ENCODE measurements at places on chromosomes 2 and 18.

GRCh38 chr2:190853531-190854383, 26.9 kb upstream of the GLS start:
- no peak for DNase-seq

- DNase-seq, result no peak
Measured at GRCh38 chr18:63331105-63331504, 11.5 kb upstream of the BCL2 start.

- DNase-seq, result no peak
Measured at GRCh38 chr2:202609381-202610145, 25.2 kb upstream of the FAM117B start.

DNA sequence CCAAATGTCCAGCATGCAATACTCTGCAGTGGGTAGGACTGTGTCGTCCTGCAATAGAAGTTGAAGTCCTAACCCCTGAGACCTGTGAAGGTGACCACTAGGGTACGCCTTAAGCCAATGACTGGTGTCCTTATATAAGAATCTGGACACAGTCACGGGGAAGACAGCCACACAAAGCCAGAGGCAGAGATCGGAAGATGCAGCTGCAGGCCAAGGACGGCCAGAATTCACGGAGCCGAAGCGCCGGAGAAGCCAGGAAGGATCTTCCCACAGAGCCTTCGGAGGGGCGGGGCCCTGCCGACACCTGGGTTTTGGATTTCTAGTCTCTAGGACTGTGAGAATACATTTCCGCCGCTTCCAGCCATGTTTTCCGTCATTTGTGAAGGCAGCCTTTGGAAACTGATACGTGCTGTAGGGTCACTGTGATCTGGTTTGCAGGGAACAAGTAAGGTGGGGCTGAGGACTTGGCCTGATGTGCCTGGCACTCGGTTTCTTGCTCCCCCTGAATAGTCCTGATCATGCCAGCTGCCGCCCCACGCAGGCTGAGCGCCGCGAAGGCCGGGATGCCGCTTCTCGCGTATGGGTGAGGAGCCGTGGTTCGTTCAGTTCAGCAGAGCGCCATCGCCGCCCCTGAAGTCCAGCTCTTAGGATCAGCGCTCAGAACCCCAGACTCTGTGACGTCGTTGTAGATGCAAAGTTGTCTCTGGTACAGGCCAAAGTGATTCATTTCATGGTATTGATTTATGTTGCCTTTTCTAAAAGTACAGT, 38.7 kb downstream of the PTGR3 start:
- no peak for DNase-seq

GRCh38 chr2:217313386-217313785, 453.5 kb upstream of the TNP1 start:
- DNase-seq, result no peak

DNA sequence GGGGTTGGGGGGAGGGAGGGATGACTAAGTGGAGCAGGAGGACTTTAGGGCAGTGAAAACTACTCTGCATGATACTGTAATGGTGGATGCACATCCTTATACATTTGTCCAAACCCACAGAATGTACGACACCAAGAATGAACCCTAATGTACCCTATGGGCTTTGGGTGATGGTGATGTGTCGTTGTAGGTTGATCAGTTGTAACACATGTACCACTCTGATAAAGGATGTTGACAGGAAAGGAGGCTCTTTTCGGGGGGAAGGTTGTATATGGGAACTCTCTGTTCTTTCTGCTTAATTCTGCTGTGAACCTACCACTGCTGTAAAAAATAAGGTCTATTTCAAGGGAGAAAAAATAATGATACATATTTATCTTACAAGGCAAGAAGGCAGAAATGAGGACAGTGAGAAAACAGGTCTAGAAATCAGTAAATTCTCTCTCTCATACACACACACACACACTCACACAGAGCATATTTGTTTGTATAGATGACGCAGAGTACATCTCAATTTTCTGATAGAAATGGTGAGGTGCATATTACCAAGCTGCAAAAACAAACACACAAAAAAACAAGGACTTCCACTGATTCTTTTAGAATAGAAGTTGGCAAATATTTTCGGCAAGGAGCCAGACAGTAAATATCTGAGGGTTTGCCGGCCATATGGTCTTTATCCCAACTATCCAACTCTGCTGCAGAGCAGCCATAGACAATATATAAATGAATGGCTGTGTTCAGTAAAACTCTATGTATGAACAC, 20.2 kb downstream of the FAM124B start:
- DNase-seq, result no peak

DNA sequence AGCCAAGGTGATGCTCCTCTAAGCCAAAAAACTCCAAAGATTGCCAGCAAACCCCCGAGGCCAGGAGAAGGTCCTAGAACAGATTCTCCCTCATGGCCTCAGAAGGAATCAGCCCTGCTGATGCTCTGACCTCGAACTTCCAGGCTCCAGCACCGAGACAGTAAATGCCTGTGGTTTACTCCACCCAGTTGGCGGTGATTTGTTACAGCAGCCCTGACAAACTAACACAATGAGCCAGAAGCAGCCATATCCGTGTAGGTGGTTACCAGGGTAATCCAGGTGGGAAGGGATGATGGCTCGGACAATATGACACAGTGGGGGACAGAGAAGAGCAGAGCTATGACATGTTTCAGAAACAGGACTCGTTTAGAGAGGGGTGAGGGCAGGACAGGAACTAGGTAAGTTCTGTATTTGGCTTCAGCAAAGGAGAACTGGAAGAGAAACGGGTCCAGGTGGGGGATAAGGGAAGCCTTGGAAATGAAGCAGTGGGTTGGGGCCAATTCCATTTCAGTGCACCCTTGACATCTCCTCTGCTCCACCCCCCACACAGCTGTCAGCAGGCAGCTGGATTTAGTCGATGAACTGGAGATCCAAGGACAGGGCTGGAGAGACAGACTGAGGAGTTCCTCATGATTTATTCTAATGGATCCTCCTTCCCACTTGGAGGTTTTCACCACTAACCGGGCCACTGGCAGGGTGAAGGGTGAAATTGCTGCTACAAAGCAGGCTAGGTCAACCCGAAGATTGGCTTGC, 179.7 kb upstream of the SH3BP4 start:
- no peak for DNase-seq

- no peak for DNase-seq
Measured at GRCh38 chr2:119511989-119512388, 12.3 kb downstream of the SCTR start.

DNA sequence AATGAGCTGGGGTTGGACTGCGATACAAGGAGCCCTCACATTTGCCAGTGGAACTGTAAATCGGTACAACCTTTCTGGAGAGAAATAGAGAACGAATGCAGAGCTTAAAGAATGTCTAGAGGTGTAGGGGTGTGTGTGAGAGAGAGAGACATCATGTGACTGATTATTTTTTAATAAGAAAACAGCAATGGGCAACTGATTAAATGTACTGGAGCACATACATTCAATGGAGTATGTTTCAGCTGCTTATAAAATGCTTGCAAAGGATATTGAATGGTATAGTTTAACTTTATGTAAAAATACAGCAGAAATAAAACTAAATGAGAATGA, 391 bp upstream of the TMEM17 start:
- no peak for DNase-seq

GRCh38 chr2:101466426-101466825, 8.5 kb downstream of the RFX8 start:
- no peak for DNase-seq

DNA sequence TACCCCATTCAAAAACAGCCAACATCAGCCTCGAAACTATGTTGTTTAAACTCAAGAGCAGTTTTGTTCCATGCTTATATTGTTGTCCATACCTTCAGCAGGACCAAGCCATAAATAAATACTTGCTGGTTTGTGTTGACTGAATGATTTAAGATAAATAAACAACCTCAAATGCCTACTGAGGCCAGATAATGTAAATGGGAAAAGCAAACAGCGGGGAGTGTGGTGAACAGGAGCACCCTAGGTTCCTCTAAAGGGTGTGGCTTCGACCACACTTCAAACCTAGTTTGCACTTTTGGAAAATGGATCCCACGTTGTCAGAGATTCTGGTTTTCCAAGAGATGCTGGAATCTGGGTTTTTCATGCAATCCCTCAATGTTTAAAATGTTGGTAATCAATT, 1.7 kb upstream of the PMAIP1 start:
- DNase-seq, result no peak

GRCh38 chr2:128439031-128439790, 120.5 kb upstream of the HS6ST1 start:
- no peak for DNase-seq

DNA sequence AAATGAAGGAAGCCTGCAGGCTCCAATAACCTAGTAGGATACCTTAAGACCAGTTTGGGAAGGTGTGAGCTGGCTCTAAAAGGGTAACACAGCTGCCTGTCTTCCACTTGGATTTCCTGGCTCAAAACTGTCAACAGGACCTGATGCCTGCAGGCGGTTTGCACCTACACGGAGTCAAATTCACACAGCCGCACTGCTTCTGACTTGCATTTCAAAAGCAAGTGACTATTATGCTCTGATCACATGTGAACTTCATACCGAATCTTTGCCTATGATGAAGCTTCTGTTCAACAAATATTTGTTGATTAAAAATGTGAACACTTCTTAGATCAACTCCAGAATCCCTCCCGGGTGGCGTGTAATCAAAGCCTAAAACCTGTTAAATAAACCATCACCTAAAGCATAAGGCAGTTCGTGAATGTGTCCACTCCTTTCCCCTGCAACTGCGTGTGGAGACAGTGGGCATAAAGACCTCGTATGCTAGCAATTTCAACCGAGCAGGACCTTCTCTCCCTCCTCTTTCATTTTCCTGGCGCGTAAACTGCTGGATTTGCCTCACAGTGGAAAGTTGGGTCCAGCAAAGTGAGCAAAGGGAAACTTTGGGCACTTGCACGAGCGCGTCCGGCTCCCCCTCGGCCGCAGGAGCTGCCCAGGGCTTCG, 784 bp downstream of the CRACDL start:
- no peak for DNase-seq

GRCh38 chr2:130759906-130760753, 4.8 kb downstream of the AMER3 start:
- no peak for DNase-seq

DNA sequence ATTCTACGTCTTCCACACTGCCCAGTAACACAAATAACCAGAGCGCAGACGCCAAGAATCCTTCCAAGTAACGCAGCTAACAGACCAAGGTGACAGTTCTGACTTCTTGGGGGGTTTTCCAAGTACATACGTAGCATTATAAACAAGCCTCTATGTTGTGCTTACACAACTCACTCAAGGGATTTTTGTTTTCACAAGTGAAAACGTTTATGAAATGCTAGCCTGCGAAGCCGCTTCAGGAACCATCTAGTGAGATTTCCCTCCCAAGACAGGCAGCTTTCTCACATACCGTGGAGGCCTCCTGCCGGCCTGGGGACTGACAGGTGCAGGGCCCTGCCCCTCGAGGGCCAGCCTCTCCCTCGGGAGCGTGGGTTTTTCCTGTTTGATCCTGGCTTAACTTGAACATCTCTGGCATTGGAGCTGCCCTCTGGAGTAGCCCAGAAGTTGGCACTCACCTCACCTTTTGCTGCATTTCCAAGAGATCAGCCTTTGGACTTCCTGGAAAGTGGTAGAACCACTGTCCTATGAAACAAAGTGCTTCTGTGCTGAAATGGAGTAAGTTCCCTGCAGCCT, 151.1 kb downstream of the MBP start:
- no peak for DNase-seq

DNA sequence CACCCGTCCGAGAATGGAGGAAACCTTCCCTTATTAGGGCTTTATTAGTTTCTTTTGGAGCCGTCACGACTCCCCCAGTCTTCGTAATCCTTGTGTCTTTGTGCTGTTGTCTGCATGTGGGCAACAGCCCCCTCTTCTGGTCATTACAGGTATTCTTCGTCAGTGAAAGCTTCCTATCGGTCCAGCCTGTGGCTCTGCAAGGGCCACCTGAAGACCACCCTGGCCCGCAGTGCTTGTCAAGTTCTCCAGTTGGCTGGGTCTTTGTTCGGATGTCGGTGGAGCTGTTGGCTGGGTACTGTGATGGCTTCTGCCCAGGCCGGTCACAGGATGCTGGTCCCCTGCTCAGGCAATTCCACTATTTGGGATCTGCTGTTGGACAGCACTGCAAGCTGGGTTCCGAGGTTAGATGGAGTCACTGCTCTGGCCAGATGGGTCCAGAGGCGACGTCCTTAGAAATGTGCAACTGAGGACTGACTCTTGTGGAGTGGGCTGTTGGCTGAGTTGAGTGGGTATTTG, 19.2 kb downstream of the E2F6 start:
- DNase-seq, result no peak

DNA sequence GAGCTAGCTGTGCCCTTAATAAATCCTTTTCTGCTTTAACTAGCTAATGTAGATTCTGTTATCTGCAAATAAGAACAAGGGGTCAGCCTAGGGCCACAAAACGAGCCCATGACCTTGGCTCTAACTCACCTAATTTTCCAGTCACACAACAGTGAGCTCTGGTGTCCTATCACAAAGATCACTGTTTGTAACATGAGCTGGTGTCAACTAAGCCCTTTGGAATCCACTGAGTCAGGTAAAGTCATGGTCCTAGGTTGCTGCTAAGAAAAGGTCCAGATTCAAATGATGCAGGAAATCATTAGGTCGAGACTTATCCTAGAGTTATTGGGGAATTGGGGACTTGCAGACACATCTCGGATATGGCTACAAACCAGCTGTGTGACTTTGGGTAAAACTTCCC, 49.9 kb downstream of the ST8SIA5 start:
- DNase-seq, result no peak

DNA sequence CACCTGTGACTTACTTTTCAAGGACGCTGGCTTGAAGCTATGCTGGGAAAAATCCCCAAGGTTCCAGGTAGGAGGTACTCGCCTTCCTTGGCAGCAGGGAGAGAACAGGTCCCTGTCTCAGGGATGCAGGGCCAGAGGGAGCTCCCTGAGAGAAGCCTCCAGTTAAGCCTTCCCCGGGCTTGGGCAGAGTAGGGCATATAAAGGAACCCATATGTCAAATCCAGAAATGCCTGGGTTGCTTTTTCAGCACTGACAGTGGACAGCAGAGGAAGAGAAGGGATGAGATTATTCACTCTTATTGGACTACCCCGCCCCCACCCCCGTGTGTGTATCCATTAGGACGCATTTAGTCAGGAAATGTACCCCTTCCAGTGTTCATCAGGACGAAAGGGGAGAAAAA, 89.3 kb upstream of the TEX51 start:
- no peak for DNase-seq

- DNase-seq, result no peak
Measured at GRCh38 chr18:11905613-11906012, 2.5 kb downstream of the MPPE1 start.

- DNase-seq, result no peak
Measured at GRCh38 chr2:32189011-32189410, 23.3 kb downstream of the SLC30A6 start.

DNA sequence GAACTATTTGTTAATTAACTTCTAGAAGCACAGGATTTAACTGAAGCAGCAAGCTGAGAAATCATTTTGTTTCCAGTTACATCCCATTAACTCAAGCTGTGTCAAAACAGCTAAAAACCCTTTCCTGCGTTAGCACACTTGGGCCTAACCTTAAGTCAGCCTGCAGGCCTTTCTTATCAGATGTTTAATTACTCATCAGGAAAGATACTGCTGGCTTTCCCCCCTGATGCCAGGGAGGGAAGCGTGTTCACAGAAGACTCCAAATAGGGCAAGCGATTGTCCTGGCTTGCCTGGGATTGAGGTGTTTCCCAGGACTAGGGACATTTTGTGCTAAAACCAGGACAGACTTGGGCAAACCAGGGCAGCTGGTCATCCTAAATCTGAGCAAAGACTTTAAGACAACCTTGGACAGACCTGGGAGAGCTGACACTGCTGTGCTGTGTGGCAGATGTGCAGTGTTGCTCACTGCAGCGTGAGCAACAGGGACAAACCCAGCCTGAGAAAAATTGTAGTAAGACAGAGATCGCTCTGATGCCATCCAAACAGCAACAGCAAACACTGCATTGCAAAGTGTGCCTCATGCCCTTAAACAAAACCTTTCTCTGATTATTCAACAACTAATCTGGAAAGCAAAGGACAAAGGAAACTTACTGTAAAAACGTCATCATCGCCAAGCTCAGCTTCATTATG, 100.9 kb downstream of the SPRED2 start:
- no peak for DNase-seq
